ENCODE measurements at places on chromosomes 11 and 22.

DNA sequence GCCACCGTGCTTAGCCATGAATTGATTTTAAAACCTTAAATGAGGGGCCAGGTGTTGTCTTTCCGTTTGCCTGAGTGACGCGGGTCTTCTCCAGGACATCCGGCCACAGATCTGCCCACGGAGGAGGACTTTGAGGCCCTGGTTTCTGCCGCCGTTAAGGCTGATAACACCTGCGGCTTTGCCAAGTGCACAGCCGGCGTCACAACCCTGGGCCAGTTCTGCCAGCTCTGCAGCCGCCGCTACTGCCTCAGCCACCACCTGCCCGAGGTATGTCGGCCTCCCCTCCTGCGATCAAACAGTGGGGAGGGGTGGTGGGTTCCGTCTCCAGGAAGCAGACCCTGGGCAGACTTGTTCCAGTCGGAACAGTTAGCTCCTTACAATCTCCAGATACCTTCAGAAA, 34.4 kb downstream of the IGHMBP2 start:
- no peak for DNase-seq

- DNase-seq = no peak
Measured at GRCh38 chr22:45995405-45996101, 18.6 kb upstream of the WNT7B start.

DNA sequence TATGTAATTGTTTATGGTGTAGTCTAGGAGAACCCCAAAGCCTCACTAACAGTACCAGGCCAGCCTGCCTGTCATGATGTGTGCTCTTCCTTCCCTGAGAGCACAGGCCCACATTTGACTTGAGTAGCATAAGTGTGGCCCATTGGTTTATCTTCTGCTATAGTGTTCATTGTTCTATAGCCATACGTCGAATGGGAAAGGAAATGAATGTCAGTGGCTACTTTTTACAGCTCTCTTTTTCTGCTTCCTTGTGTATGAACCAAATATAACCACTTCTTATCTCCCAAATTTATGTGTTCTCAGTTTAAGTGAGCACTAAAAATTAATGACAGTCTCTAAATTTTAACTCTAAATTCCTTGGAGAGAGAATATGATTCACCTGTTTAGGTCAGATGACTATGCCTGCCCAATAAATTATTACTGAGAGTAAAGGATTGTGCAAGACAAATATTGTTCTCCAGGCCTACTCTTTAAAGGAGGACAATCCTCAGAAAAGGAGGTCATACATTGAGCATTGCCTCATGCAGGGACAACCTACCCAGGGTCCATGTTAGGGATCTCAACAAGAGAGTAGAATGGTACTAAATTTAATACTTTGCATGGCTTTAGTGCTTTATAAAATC, 222.9 kb upstream of the ARHGAP20 start:
- no peak for DNase-seq

DNA sequence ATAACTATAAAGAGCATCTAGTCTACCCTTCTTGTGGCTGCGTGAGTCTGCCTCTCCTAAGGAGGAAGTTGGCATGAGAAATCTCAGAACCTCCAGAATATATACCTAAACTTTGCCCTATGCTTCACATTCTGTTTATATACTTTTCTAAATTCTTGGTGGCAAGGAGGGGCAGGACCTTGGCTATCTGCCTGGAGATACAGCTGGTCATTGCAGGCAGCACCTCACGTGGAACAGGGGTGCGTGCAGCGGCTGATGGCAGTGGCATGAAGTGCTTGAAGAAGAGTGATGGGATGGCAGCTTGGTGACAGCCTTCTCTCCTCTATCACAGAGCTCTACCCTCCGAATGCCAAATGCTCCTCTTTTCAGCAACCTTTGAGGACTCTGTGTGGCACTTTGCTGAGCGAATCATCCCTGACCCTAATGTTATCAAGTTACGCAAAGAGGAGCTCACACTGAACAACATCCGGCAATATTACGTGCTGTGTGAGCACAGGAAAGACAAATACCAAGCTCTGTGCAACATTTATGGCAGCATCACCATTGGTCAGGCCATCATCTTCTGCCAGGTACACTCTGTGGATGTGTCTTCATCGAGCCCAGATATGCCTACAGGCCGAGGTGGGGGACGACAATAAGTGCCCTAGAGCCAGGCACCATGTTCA, 12.5 kb downstream of the DDX25 start:
- no peak for DNase-seq

- no peak for DNase-seq
Measured at GRCh38 chr11:57461841-57462489, 1.6 kb downstream of the RTN4RL2 start.

DNA sequence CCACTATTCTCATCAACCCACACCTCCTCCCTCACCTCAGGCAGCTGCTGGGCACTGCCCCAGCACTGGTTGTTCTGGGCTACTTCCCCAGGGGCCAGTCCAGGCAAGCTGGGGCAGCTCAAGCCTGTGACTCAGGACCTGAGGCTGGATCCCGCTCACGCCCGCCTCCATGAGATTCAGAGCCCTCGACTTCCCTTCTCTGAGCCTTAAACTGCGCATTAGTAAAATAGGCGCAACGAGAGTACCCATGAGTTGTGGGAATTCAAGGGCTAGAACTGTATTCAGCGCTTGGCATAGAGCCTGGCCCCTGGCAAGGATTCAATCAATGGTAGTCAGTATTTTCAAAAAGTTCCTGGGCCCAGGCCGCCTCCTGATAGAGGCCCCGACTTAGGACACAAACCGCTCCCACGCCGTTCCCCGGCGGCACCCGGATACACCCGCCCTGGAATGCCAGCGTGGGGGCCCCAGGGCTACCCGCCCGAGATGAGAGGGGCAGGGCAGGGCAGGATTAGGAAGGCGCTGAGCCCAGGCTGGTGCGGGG, 723 bp upstream of the CD82 start:
- peak; percentile 92 for DNase-seq

- no peak for DNase-seq
Measured at GRCh38 chr11:37755521-37755920, 1157.5 kb upstream of the RAG2 start.

DNA sequence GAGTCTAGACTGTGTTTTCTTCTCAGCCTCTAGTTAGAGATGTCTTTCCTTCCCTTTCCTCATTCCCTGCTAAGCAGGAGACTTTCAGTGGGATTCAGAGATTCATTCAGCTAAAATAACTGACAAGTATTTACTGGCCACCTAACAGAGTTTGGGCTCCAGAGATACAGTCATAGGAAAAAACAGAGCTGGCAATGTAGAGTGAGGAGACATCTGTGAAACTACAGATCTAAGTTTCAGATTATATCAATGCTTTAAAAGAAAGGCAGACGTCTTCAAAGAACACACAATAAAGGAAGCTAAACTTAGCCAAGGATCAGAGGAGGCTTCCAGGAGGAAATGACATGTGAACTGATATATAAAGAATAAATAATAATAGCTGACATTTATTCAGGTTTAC, 355.6 kb upstream of the DDI1 start:
- no peak for DNase-seq

DNA sequence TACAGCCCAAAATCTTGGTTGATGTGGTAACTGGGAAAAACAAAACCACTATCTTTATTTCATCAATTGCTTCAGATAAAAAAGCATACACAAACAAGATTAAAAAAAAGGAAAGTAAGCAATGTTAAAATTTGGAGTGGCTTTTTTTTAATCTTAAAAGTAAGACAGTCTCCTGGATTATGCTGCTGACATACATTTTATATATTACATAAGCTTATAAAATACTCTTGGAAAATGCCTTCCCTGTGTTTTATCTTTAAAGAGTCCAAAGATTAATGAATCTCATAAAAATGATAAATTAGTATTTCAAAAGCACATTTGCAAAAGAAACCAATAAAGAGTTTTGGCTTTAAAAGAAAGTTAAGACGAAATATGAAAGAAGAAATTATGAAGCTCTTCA, 132.7 kb downstream of the DLG2 start:
- DNase-seq = no peak

DNA sequence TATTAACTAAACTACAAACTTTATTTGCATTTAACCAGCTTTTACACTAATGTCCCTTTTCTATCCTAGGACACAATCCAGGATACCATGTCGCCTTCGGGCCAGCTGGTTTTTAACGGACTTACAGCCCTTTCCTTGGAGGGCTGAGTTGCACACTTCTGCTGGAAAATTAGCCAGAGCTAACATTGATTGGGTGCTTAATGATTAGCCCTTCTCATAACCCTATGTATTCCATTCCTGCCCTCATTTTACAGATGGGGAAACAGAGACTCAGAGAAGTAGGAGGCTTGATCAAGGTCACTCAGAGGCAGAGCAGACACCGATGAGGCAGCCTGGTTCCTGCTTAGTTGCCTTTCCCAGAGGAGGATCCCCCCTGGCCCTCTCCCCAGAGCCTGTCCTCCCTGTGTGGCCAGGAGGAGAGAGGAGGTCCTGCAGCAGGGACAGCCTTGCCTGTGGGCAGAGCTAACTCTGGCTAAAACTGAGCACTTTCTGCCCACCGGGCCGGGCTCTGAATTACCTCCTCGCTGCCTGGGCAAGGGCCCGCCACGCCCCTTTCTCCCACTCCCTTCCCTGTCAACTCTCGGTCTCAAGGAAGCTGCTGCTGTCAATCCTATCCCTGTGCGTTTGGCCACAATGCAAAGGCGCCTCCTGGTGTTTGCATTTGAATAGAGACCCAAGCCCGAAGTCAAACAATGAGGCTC, 59.6 kb upstream of the PAX6 start:
- peak; percentile 37 for DNase-seq

- DNase-seq = no peak
Measured at GRCh38 chr11:110599207-110599606, 113.0 kb downstream of the ARHGAP20 start.

GRCh38 chr11:69496631-69497220, 15.3 kb downstream of the LINC01488 start:
- no peak for DNase-seq

GRCh38 chr11:29957431-29957830, 59.4 kb downstream of the KCNA4 start:
- DNase-seq = no peak

DNA sequence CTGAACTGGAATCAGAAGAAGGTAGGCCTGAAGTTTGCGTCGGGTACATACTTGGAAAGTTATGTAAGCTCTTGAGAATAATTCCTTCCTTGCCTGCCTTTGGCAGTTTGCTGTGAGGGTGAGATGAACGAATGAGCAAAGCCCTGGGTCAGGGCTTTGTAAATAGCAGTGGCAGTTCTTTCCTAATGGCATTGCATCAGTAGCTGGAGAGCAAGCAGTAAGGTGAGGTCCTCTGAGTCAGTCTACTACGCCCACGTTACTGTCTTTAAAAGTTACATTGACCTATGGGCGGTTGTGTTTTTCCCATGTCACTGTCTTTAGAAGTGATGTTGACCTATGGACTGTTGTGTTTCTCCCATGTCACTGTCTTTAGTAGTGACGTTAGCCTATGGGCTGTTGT, 179.1 kb upstream of the E2F8 start:
- DNase-seq = no peak

DNA sequence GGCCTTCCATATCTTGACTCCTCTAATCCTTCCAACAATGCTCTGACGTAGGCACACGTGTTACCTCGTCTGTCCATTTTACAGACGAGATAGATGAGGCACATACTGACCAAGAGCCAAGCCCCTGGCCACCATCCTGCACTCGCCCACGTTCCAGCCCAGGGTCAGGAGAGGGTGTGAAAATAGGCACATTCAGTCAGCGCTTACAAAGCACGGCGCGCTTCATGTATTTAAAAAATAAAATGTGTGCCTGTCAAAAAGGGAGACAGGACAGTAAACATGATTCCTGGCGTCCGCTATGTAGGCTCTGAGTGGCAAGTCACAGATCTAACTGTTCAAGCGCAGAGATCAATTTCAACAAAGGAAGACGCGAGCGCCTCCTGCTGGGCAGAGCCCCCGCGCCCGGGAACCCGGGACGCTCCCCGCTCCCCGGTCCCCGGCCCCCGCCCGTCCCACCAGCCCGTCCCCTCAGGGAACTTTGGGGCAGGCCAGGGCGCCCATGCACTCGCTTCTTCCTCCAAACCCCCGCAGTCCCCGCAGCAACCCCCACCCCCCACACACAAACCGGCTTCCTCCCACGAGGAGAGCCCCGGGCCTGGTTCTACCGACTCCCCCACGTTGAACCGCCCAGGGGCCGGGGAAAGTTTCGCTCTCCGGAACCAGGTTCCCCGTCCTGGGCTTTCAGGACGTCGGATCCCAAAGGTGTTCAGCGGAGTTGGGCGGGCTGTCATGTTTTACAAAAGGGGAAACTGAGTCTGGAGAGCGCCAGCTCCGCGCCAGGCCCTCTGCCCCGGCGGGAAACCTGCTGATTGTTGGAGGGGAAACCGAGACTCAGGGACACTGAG, 10.4 kb upstream of the C1QTNF6 start:
- peak; percentile 12 for DNase-seq

DNA sequence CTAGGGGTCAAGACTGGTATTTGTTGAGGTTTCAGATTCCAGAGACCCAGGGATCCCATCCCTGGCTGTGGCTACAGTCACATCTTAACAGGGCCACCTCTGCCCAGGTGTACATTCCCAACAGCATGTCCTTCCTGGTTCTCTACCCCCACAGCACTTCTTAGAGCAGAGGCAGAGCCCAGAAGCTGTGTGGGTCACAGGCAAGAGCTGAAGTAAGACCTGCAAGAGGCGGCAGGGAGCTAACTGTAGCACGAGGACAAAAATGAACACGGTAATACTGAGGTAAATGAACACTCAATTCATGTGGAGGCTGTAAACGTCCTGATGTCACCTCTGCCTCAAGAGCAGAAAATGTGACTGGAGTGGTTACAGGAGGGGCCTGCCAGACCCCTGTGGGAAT, 21.7 kb upstream of the RAPSN start:
- DNase-seq = no peak

DNA sequence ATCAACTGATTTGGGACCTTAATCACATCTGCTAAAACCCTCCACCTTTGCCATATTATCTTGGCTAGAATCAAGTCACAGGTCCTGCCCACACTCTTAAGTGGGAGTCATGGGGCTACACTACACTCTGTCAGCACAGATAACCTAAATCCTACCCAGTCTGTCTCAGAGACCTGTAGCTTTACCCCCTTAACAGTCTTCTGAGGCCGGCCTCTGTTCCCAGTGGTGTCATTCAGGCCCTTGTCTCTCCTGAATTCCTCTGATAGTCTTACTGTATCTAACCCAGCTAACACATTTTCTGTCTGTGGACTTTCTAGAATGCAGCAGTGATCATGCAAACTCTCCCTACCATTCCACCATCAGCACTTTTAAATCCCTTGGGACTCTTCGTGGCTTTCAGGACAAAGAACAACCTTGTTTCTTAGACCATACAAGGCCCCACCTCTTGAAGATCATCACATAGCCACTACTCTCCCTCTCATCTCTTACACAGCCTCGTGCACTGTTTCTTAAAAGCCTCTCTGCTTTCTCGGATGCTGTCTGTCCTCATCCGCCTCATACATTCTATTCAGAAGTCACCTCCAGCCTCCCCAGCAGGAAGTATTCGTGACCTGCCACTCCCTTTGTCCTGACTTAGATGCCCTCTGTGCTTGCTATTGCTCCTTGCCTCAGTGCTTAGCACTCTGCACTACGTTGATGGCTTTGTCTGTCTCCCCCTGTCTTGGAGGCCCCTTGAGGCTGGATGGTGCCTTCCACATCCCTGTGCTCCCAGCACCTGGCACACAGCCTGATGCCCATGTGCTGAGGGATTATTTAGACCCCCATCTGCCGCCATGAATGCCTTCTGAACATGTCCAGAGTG, 57.9 kb downstream of the PANX1 start:
- DNase-seq = no peak

All from DMS79 treated with DMSO at 0.1 percent for 48 hours (cell line).